ENCODE measurements at places on chromosomes 7 and 10.

DNA sequence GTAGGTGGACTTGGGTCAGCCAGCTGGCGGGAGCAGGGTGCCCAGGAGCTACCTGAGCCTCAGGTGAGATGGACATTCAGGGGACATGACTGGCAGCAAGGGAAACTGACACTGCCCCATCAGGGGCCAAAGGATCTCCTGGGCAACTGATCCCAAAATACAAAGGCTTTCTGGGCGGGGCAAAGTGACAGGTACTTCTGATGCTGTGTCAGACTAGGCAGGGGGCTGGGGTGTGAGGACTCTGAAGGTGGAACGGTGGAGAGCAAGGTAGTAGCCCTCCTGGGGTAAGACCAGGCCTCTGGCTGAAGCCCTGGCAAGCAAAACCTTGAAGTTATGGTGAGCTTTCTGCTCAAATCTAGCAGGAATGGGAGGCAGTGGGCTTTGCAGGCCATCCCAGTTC is 4.4 kb downstream of the OPN4 start:
- DNase-seq = no peak

GRCh38 chr10:130409331-130409730 is 273.1 kb downstream of the GLRX3 start:
- DNase-seq = no peak

DNA sequence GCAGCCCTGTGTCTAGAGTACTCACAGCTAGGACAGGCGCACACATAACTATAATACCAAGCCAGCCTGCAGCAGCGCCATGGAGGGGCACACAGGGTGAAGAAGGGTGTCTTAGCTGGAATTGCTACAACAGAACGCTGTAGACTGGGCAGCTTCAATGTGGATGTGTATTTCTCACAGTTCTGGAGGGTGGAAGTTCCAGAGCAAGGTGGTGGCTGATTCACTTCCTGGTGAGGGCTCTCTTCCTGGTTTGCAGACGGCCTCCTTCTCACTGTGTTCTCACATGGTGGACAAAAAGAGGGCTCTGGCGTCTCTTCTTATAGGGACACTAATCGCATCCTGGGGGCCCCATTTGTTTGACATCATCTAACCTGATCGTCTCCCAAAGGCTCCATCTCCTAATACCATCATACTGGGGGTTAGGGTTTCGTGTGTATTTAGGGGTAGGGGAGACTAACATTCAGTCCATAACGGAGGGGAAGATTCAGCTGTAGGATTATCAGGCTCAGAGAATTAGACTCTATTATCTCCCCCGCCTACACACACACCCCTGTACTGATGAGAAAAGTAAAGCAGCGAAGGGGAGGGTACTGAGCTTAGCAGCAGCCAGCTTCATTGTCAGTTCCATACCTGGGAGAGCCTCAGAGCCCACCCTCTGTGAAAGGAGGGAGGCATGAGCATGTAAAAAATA is 289.1 kb downstream of the CCDC3 start:
- DNase-seq = no peak

- no peak for DNase-seq
Observed at GRCh38 chr7:88140947-88141346, 78.9 kb downstream of the SRI start.

DNA sequence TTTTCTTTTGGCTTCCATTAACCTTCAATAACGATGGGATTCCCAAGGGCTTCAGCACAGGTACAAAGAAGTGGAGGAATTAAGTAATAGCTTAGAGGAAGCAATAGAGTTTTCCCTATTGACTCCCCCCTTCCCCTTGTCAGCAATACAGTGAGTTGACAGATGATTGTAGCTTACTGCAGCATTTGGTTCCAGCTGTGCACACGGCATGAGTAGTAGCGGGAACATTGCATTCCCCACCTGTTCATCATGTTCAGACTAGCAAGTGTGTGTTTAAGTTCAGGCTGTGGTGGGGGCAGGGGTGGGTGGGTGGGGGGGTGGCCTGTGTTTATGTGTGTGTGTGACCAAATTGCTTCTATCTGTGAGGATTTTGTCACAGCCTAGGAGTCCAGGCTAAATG is 4.6 kb upstream of the ADRA2A start:
- DNase-seq = no peak

DNA sequence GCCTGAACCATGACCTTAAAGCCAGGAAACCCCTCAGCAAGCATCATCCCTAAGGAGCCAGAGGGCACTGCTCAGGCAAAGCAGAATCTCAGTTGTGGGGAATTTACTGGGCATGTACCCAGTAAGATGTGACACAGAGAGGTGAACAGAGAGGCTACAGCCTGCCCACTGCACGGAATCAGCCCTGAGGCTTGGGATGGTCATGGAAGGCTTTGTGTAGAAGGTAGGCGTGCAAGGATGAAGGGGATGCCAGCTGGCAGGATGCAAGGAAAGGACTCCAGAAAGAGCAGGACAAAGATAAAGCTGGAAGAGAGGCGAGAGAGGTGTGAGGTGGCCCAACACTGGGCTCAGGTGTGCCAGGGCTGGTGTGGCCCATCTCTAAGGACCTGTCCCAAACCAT is 2.4 kb upstream of the AIFM2 start:
- peak; percentile 3 for DNase-seq

- DNase-seq = no peak
Observed at GRCh38 chr10:132118366-132118765, 52.6 kb downstream of the JAKMIP3 start.

DNA sequence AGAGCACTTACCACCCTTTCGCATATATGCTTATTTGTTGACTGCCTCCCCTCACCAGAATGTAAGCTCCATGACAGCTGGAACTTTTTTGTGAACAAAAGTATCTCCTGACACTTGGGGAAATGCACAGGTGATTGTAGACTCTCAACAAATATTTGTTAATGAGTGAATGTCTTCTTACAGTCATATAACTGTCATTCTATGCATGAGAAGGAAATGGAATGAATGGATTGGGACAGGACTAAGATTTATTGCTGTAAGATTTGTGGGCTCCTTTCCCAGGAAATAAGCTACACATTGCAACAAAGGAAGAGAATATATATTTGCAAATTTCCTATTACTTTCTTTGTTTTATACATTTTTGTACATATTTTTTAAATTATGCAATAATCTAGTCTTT is 48.5 kb downstream of the FEZF1 start:
- DNase-seq = no peak

DNA sequence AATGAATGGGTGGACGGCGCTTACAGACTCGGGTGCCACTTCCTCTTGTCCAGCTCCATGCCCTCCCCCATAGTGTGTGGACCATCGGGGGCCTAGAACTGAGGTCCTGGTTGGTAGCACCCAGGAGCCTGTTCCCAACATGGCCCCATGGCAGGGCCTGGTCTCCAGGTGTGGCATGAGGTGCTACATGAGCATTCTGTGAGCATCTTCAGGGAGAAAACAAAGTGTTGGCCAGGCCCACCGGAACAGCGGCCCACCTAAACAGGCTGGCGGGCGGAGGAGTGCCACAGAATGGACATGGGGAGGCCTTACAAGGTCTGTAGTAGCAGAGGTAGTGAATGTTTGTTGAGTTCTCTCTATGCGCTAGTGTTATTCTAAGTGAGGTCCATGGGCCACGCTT is 76.9 kb downstream of the PARP12 start:
- DNase-seq = no peak

- no peak for DNase-seq
Observed at GRCh38 chr7:68875857-68876256, 722.4 kb upstream of the AUTS2 start.

GRCh38 chr10:73816917-73817729 is 5.7 kb upstream of the NDST2 start:
- DNase-seq = no peak

DNA sequence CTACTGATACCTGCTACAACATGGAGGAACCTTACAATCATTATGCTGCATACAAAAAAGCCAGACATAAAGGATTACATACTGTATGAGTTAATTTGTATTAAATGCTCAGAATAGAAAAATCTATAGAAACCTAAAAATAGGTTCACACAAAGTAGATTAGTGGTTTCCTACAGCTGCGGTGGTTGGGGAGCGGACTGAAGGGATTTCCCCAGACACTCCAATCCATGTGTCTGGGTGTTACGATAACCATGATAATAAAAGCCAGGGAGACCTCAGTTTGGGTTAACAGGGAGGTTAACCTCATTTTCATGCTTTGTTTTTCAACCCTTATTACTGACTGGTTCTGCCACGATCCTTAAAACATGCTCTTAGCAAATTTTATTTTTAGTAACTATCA is 355.9 kb downstream of the KCNMA1 start:
- no peak for DNase-seq

DNA sequence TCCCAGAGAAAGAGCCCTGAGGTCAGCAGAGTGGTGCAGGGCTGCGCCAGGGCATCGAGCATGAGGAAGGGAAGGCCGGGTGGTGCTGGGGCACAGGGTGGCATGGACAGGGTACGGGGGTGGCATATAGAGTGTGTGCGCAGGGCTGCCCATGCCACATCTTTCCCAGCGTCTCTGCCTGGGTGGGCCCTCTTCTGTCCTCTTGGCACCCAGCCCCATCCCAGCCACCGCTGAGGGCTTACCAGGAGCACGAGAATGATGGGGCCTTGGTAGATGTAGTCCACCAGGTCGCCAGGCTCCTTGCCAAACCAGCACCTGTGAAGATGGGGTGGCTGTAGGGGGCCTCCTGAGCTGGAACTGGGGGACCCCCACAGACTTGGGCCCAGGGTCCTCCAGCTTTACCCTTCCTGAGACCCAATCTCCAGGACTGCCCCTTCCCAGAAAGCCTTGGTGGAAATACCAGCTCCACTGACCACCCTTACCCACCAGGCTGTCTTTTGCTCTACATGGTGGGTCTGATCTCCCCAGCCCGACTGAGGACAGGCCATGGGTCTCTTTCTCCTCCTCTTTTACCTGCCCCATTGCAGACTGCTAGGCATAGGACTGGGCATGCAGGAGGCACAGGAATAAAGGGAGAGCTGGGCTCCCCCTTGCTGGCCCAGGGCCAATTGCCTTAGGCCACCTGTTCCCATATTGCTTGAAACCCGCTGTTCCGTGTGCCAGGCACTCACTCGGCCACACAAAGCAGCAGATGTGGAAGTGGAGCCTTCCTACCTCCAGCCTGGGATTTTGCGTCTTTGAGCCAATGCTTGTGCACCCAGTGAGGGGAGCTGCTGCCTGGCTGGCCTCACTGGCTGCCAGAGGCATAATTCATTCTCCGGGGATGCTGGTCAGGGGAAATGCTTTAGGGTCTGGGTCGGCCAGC is 21.7 kb downstream of the CRHR2 start:
- no peak for DNase-seq

DNA sequence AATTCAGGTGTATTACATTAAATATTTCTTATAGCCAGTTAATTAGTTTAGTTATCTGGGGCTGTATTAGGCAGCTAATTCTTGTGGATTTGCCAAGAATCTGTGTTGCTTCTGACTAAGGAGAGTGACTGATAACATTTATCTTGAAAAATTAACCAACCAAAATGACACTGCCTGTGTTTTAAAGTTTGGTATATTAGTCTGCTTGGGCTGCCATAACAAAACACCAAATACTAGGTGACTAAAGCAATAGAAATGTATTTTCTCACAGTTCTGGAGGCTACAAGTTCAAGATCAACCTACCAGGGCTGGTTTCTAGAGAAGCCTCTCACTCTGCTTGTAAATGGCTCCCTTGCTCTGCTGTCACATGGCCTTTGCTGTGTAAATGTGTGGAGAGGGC is 12.9 kb downstream of the EXOC4 start:
- no peak for DNase-seq

DNA sequence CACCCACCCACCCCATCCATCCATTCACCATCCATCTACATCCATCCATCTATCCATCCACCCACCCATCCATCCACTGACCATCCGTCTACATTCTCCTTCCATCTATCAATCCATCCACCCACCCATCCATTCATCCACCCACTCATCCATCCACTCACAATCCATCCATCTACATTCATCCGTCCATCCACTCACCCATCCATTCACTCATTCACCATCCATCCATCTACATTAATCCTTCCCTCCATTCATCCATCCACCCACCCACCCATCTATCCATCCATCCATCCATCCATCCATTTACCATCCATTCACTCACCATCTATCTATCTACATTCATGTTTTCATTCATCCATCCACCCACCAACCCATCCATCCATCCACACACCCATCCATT is 292.5 kb downstream of the ADARB2 start:
- no peak for DNase-seq

- DNase-seq = peak; percentile 78
Observed at GRCh38 chr10:132571650-132572544, 34.3 kb downstream of the INPP5A start.

DNA sequence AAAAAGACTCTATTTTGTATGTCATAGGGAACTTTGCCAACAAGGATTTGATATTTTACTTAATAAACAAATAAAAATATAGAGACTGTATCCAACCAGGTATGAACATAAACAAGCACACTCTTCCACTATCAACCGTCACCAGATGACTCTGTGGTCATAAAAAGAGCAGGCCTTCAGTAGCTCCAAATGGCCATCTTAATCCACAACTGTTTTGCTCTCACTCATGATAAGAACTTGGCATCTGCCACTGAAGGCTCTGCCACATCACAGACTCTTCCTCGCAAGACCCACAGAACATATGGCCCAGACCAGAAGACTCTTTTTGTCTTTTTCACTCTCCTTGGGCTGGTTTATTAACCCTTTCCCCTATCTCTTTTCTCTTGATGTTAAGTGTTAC is 98.7 kb upstream of the POM121L12 start:
- no peak for DNase-seq

- DNase-seq = no peak
Observed at GRCh38 chr10:100289641-100290040, 3.2 kb upstream of the BLOC1S2 start.

GRCh38 chr7:132095111-132095765 is 481.0 kb downstream of the PLXNA4 start:
- no peak for DNase-seq

- peak; percentile 27 for DNase-seq
Observed at GRCh38 chr7:120272261-120272660, 714 bp upstream of the KCND2 start.

DNA sequence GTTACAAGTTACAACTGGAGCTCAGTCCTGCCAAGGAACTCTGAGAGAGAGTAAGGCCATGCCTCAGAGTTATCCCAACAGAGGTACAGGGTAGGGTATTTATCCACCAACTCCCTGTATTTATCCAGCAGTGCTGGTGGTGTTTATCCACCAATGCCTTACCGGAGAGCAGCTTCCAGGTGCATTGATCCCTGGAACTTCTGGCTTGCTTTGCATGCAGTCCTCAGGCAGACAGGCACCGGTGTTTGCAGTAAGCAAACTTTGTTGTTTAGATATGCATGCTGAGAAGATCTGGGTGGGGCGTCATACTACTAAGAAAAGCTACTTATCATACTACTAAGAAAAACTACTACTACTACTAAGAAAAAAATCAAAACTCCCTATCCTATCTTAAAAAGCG is 92.4 kb downstream of the CYP26A1 start:
- no peak for DNase-seq

DNA sequence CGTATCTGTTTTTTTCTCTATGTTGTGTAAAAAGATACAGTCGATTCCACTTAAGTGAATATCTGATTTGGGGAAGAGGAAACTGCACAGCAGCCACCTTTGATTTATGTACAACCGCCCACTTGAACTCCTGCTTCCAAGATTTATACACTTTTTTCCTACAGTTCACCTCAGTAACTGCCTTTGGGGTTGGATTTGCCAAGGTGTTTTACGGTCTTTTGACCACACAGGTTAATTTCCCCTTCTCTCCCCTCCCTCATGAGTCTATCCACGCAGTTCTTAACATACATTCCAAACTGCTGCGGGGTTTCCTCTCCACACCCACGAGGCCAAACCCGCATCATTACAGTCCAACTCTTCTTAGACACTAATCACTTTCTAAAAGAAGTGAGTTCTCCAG is 277.0 kb downstream of the USP6NL start:
- DNase-seq = no peak

- DNase-seq = no peak
Observed at GRCh38 chr10:99057936-99058690, 177.5 kb downstream of the HPSE2 start.
